Stimulated activated CD8-positive, alpha-beta memory T cell treated with anti-CD3 and anti-CD28 coated beads, Interleukin-2, amount 100 ng/mL, for 1 hour (primary cell): ENCODE measurements at places on chromosomes 5 and 9.

- DNase-seq: no peak
Measured at GRCh38 chr9:121857928-121858327, 206.5 kb downstream of the DAB2IP start.

GRCh38 chr9:128385496-128386460 is 14.6 kb downstream of the URM1 start:
- DNase-seq: no peak

DNA sequence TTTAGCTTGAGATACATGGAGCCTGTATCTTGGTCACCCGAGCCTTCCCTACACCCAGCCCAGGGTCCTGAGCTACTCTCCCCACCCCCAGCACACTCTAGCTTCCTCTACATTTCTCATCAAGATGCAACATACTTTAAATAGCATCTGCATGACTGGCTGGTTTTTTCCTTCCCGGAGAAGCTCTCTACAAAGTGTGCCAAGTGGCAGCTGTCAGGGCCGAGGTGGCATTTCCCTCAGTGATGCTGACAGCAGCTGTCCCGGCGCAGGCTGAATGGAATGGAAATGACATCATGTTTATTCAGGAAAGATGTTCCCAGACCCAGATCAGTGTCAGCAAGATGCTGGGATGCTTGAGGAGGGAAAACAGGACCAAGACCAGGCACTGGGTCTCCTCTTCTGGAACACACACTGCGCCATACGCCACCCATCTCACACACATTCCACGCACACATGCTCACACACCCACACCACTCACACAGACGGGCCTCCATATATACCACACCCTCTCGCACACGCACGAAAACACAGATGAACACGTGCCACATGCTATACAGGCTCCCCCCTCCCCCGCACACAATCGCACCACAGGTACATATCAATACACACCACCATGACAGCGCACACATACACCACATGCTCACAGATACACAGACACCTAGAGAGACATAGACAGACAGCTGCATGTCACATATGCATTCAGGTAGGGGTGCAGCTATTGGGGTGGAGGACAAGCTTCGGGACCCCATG is 67.8 kb downstream of the LHX2 start:
- DNase-seq: no peak

DNA sequence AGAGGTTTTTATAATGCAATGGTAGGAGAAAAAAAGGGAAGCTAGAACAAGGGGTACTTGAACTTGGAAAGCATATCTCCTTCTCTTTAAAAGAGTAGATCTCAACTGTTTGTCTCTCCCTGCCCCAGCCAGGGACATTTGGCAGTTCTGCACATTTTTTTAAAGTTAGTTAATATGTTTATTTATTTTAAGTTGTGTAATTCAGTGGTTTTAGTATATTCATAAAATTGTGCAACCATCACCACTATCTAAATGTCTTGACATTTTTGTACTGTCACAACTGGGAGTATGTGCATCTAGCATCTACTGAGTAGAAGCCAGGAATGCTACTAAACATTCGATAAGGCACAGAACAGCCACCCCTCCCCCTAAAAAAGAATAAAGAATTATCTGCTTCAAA is 103.5 kb upstream of the DPYSL3 start:
- no peak for DNase-seq

- no peak for DNase-seq
Measured at GRCh38 chr9:18437315-18438201, 36.4 kb upstream of the ADAMTSL1 start.

GRCh38 chr9:130196643-130197042 is 24.4 kb downstream of the NCS1 start:
- DNase-seq: no peak

GRCh38 chr9:117414220-117414905 is 494 bp downstream of the ASTN2 start:
- no peak for DNase-seq

DNA sequence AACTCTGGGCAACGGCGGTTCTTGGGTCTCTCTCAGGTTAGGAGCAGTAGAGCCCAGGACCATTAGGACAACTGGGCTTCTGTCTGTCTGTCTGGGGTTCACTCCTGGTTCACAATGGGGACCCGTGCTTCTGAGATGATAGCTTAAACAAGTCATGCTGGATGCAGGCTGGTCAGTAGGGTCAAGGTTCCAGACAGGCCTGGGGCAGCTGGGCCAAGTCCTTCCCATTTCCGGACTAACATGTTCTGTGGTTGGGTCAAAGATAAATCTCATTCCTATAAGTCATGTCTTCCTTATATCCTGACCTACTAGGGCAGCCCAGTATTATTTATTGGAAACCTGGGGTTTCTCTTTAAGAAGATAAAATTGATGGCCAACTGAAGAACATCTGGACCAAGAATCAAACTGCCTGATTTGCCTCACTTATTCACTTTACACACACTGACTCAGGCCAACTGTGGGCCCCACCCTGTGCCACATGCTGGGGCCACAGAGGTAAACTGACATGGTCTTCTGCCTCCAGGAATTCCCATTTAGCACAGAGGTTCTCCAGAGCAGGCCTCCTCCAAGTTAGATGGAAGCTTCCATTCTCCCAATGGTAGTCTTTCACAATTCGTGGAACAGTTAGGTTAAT is 8.3 kb downstream of the HDHD3 start:
- DNase-seq: no peak

GRCh38 chr5:135671052-135671705 is 92.4 kb upstream of the CXCL14 start:
- no peak for DNase-seq

- no peak for DNase-seq
Measured at GRCh38 chr9:135703726-135704125, 1.7 kb downstream of the KCNT1 start.

- no peak for DNase-seq
Measured at GRCh38 chr5:74636552-74636951, 4.0 kb downstream of the ENC1 start.

DNA sequence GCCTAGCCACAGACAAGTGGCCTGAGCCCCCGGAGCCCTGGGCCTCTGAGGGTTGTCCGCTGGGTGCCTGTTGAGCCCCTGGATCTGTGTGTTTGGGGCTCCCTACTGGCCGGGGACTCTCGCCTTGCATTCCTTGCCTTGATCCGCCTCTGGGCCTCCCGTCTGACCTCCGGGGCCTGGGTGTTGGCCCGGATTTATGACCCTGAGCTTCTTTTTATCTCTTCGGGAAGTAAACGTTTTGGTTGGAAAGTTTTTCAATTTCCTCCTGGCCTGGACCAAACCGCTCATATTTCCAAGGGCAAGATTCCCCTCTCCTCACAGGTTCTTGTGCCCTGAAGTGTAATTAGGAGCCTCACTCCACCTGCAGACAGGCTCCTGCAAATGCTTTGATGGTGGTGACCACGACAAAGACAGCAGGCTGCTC is 69.3 kb upstream of the EGFLAM start:
- DNase-seq: no peak

DNA sequence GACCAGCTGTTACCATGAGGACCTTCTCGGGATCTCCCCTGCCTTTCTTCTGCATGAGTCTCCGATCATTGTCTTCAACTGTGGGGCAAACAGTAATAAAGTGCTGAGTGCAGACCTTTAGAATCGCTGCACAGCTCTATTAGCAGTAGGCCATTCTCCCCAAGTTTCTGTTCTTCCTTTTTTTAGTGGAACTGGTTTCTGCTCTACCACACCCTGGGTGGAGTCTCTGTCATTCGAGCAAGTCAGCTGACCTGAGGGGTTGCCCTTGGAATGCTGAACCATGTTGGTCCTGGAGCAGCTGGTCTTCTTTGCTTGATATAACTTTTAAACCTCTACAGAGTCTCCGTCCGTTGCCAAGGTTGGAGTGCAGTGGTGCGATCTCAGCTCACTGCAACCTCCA is 33.4 kb upstream of the GNPDA1 start:
- DNase-seq: no peak

GRCh38 chr9:112848316-112849151 is 42.1 kb downstream of the SLC46A2 start:
- DNase-seq: no peak

- no peak for DNase-seq
Measured at GRCh38 chr5:132069994-132070393, 3.6 kb upstream of the CSF2 start.

DNA sequence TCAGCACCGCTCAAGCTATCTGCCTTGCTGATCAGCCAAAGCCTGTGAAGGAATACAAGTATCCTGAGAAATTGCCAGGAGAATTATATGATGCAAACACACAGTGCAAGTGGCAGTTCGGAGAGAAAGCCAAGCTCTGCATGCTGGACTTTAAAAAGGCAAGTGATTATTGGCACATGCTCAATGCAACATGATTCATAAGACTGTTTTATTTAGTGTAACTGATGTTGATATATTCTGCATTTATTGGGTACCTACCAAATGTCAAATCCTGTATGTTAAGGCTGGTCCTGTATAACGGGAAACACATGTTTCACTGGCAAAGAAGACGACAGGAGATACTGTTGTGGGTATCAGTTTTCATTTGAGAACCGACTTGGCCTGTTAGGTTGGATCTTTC is 69.0 kb downstream of the ADAMTS16 start:
- no peak for DNase-seq

DNA sequence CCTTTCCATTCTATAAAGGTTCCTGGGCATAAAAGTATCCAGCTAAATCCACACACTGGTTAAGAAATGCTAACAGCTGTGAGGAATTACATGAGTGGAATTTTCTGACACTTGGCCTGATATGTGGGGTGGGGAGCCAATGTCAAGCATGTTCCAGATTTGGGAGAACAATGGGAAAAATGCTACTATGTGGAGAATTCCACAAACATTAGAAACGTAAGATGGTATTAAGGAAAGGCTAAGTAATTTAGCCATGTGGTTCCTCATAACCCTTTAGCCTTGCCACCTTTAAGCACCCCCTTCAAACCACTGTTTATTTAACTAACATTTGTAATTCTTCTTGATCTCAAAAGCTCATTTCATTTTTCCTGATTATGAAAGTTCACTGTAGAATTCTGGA is 149.2 kb downstream of the GNA14 start:
- DNase-seq: no peak

GRCh38 chr5:68822796-68823195 is 271.0 kb upstream of the SLC30A5 start:
- DNase-seq: no peak

- no peak for DNase-seq
Measured at GRCh38 chr5:3351581-3352442, 243.8 kb upstream of the IRX1 start.

GRCh38 chr9:33880211-33881089 is 63.5 kb downstream of the UBE2R2 start:
- no peak for DNase-seq

- DNase-seq: no peak
Measured at GRCh38 chr9:86659413-86660046, 287.8 kb downstream of the GAS1 start.

- no peak for DNase-seq
Measured at GRCh38 chr9:69293156-69293555, 31.9 kb upstream of the ENTREP1 start.

DNA sequence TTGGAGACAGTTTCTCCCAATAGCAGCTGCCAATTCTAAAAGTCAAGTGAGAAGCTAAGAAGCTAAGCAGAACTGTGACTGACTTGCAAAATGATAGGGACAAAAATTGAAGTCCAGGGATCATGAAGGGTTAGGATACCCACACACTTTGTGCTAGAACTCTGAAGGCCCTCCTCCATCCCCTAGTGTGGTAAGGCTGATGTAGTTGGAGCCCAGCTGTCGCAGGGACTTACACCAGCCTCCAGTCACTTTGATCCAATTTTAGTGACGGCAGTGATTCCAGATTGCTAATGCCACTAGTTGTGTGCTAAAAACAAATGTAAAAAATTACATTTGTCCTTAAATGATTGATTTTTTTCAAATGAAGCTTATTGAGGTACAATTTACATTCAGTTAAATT is 742.7 kb upstream of the ZNF608 start:
- no peak for DNase-seq

GRCh38 chr9:96411129-96411838 is 6.9 kb downstream of the ZNF367 start:
- no peak for DNase-seq

GRCh38 chr5:171580502-171581265 is 161.2 kb downstream of the FGF18 start:
- DNase-seq: no peak

GRCh38 chr5:103298117-103298516 is 39.6 kb downstream of the MACIR start:
- DNase-seq: no peak

DNA sequence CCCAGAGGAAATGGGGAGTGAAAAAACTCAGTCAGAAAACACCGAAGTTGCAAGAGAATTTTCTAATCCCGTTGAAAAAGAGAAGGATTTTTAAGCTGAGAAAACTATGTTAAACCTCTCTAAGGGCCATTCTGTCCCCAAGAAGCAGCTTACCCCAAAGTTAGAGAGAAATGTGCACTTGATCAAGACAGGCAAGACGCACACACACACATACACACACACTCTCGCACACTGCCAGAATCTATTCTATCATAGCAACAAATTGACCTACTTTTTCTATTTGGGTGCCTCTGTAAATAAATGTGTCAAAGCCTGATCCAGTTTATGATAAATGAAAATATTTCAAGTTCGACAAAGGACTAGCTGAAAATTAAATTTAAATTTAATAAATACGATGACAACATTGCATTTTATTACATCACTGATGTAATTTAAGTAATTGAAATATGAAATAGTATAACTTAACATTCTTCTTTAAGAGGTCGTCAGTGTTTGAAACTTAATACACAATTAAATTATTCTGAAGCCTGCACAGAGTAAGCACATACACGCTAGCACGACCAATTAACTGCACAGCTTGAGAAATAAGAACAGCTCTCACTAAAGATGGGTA is 5.9 kb downstream of the NFIL3 start:
- no peak for DNase-seq

- DNase-seq: no peak
Measured at GRCh38 chr9:71858812-71859211, 52.2 kb downstream of the ABHD17B start.

- no peak for DNase-seq
Measured at GRCh38 chr9:16616686-16617085, 253.8 kb downstream of the BNC2 start.

DNA sequence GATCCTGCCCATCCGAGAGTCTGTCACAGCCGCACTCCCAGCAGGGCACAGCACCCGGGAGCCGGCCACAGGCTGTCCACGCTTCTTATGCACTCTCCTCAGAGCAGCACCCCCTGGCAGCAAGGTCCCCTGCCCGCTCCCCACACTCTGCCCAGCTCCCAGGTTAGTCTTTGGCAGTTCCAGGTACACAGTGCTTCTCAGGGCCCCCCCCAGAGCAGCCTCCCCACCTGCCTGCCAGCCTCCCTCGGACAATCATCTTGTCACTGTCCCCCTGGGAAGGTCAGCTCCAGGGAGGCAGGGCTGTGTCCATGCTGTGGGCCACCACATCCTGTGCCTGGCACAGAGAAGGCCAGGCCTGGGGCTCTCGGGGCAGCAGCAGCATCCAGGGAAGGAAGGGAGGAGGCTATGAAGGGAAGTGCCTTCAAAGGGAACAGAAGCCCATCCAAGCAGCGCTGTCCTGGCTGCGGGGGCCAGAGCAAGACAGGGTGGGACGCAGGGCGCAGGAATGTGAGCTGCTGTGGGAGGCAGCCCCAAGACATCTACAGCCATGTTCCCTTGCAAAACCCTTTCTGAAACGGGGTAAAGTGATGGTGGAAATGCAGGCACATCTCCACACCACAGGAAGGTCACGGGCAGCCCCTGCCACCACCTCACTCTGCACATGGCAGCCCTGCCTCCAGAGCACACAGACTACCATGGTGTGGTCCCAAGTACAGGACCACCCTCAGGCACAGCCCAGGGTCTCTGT is 68.6 kb upstream of the ADAMTS2 start:
- DNase-seq: no peak
